ACHN (cell line): ENCODE measurements at places on chromosomes 2 and 18.

- DNase-seq, result no peak
These were observed 49.2 kb downstream of the BCL2L11 start for GRCh38 chr2:111169924-111170323.

DNA sequence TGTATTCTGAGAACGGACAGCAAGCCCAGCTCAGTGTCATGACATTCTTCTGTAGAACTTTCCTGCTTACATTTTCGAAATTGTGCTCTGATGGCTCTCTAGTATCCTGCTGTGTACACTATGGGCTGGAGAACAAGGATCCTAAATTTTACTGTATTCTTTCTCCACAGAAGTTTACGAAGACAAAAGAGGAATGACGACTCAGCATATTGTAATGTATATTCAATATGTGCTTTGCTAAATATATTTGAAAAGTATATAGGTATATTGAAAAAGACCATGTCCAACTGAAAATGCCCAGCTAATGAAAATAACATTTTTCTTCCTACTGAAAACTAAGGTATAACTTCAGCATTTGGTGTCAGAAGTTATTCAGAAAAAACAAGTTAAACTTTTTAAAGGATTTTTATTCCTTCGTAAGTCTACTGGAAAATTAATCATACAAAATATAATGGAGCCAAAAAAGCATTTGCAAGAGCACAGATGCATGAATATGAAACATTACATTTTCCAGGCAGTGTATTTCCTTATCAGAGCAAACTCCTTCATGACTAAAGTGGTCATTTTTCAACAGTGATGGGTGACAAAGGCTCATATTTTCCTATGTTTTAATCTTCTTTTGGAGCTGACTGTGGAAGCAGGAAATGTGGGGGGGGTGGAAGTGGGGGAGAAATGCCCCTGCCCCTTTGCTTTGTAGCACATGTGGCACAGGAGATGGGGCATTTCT is 143.8 kb upstream of the THUMPD2 start:
- no peak for DNase-seq

DNA sequence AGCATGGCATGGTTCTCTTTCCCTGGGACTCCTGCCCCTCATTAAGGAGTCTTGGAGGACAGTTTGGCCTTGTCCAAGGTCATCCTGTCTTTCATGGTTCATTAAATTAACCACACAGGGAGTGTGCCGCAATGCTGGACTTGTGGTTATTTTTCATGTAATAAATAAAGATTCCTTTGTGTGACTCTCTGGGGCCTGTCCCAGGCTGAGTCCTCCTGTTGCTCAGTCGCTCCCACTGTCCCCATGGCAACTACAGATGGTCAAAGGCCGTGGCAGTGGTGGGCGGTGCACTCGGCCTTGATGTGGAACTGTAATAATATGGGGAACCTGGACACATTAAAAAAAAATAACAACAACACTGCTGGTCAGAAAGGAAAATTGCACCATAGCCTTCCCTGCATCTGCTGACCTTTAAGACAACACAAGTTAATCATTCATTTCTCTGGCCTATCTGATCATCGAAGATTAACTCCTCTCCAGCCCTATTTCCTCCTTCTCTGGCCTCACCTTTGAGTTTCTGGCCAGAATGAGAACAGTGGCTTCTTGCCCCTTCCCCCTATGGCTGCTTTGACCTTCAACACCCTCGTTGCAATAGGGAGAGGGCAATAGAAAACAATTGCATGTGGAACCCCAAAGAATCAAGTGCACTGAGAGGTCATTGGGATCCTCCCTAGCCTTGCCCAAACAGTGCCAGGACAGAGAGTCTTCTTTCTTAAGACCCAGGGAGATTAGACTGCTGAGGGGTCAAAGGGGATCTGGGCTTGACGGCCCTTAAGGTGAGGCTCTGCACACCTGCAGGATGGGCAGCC is 44.7 kb downstream of the PSD4 start:
- peak; percentile 72 for DNase-seq

GRCh38 chr2:46490521-46491141 is 11.3 kb downstream of the TMEM247 start:
- DNase-seq, result no peak

GRCh38 chr18:64165906-64166305 is 17.0 kb upstream of the LINC00305 start:
- no peak for DNase-seq

DNA sequence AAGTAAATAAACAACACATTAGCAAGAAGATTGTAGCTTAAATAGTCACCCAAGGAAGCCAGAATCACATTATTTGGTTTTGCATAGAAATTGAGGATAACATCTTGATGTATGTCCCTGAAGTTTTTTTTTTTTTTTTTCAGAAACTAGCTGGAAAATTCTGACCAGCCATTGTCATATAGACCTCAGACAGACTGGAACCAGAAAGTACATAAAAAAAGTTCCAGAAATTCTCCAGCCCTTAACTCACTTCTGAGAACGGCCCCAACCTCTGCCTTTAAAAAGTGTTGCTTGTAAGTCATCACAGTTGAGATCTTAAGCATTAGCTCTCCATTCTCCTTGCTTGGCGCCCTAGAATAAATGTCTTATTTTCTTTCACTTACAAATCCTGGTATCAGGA is 350.5 kb downstream of the CCDC85A start:
- DNase-seq, result no peak

DNA sequence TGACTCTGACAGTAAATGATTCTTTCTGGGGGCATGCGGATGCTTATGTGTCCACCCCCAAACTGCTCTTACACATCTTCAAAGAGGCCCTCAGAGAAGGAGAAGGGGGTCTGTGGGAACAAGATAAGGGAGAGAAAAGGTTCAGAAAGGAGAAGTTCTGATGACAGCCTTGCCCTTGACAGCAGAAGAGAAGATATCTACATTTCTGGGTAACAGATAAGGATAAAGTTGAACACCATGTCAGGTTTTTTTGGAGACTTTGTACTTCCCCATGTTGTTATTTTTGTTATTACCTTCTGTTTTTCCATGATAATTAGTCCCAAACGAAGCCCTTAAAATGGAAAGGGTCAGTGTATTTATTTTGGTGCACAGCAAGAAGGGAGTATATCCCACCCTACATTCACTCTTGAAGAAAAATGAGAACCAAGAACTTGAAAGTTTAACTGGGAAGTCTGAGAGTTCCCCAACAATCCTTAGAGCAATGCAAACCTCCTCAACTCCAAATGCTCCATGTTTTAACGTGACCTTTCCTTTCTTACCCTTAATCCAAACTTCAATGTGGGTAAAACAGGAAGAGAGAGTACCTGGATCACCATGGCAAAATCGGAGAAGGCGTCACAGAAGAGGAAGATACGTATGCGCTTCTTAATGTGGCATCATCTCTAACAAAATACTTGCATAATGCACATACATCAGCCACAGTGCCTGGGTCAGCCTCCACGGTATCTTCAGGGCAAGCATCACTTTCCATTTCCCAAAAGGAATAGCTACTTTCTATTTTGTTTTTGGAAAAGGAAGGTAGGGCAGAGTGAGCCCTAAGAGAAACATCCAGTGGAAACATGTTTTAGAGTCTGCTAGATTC is 264.6 kb upstream of the STON1 start:
- DNase-seq, result no peak

DNA sequence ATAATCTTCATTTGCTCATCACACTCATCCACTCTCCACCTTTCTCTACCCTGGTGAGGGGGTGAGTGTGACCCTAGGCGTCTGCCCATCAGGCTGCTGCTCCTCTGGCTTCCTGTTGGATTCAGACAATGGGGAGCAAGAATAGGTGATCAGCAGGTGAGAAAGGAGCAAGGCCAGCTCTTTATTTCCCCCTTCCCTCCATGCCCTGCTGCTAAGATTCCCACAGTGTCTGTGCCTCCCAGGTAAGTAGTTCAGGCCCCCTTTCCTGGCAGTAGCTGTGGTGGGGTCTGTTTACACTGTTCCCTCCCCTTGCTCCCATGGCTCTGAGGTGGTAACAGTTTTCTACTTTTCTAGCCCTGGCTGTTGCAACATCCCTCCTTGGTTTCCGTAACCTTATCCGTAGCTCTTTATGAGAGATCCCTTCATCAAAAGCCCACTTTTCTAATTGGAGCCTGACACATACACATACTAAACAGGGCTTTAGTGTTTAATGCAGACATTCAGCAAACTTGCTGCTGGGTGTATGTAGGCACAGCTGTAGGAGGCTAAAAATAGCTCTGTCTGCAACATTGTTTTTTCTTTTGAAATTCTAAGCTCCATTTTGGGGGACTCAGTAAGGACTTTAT is 27.5 kb downstream of the MAP2 start:
- DNase-seq, result no peak

- DNase-seq, result no peak
These were observed 72.6 kb upstream of the MCFD2 start for GRCh38 chr2:46988230-46988629.

DNA sequence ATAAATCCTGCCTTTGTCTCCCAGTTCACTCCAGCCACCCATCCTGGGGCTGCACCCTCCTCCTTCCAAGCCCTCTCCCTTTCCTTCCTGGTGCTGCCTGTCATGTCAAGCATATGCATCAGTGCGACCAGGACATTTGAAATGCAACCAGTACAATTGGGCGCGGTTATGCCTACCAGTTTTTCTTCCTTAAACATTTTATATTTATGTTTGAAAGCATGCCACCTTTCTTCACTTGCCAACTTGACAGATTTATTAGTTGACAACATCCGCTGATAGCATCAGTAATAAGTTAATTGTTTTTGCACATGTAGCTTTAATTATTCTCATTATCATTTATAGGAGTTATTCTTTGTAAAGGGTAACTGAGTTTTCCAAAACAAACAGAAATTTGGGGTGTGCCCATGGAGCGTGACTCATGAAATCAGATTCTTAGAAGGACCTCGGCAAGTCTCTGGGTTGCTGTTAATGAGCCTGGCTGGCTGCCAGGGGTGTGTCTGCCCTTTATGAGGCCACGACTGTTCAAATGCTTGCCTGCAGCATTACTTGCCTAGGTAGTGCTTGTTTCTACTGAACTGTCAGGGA is 32.8 kb upstream of the IL1B start:
- no peak for DNase-seq
